ENCODE measurements at places on chromosomes 4 and X. TPM values are rescaled to one million over a fixed set of nuclear protein-coding genes. Genes with fewer than 3 reads are reported as not detected.

DCAF8L2 gene
- not detected for total RNA-seq

GRCh38 chr4:48345542-48345941 is 4.2 kb downstream of the SLAIN2 start:
- H3K36me3 ChIP-seq: no peaks in the 10 kb centered on the region
- no peak overlapping the region for H3K27ac ChIP-seq
- no peak for DNase-seq

RGS12 gene
- 44.6 TPM for total RNA-seq

- H3K27me3 ChIP-seq: no peaks in the 10 kb centered on the region
- H3K4me1 ChIP-seq: no peaks in the 10 kb centered on the region
- no peak for DNase-seq
- no peak overlapping the region for H3K4me3 ChIP-seq
These were observed 65.3 kb upstream of the EFNB1 start for GRCh38 chrX:68763481-68763880.

DNA sequence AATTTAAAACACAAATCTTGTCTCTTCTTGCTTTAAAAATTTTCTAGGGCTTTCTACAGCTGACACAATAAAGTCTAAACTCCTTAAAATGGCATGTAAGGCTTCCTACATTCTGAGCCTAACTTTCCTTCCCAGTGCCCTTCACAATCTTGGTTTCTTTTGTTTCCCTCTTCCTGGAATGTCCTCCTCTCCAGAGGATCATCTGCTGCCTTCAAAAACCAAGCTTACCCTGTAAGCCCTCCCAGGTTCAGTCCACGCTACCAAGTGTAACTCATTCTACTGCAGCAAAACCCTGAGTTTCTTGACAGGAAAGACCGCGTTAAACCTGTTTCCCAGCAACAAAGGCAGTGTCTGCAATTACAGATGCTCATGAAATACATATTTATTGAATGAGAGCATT is 91.3 kb downstream of the SHISA3 start:
- no peaks in the 10 kb centered on the region for H3K36me3 ChIP-seq
- H3K27ac ChIP-seq: no peak overlapping the region
- H3K4me3 ChIP-seq: no peak overlapping the region
- no peaks in the 10 kb centered on the region for H3K27me3 ChIP-seq
- H3K4me1 ChIP-seq: no peaks in the 10 kb centered on the region
- DNase-seq: no peak

DNA sequence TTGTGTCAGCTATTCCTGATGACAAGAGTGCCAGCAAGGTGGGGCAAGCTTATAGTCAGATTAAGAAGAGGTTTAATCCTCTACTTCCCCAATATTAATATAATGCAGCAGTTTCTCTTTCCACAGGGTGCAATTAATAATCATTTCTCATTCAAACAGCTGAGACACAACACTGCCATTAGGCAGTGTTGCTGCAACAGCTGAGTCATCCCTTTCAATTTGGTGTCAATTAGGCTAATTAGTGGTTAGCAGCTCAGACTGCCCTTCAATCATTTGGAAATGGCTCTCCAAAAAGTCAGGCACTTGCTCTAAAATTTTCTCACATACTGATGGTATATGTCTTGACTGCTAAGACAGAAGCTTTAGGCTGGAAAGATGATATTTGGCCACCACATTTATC is 265.7 kb upstream of the FAM241A start:
- no peak overlapping the region for H3K4me3 ChIP-seq
- H3K27ac ChIP-seq: no peak overlapping the region
- no peaks in the 10 kb centered on the region for H3K27me3 ChIP-seq

DNA sequence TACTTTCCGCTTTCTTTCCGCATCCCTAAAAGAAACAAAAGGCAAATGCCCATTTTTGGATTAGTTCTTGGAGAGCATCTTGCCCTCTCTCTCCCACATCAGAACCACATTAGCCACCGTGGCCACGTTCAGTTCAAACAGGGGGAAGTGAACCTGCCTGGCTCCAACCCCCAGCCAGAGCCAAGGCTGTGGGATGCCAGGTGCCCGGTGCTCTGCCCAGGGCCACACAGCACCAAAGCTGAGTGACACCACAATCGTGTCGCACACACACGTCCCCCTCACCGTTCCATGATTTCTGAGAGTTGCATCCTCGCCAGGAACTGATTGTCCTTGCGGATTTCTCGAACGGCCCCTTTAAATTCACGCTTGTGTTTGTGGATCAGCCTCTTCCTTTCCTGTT is 24.3 kb downstream of the NOP14 start:
- DNase-seq: no peak
- H3K27me3 ChIP-seq: no peaks in the 10 kb centered on the region
- H3K27ac ChIP-seq: no peak overlapping the region
- peaks cover 22% of the 10 kb centered on the region for H3K4me1 ChIP-seq
- H3K36me3 ChIP-seq: peaks cover 76% of the 10 kb centered on the region

ERAS gene
- total RNA-seq: 0.22 TPM

GRCh38 chrX:23813808-23814207 is 30.8 kb downstream of the SAT1 start:
- H3K27ac ChIP-seq: no peak overlapping the region
- DNase-seq: no peak
- H3K4me3 ChIP-seq: no peak overlapping the region
- peaks cover 4% of the 10 kb centered on the region for H3K27me3 ChIP-seq

DNA sequence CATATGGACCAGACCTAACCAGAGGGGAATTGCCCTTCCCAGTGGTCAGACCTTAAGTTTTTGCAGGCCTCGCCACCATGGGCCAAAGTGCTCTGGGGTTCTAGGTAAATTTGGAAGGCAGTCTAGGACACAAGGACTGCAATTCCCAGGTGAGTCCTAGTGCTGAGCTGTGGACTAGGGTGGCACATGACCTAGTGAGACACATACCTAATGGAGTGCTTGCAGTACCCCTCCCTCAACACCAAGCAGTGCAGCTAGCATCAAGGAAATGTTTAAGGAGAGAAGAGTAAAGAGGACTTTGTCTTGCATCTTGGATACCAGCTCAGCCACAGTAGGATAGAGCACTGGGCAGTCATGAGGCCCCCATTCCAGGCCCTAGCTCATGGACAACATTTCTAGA is 60.8 kb downstream of the BRCC3 start:
- no peak overlapping the region for H3K4me3 ChIP-seq
- no peaks in the 10 kb centered on the region for H3K36me3 ChIP-seq
- DNase-seq: no peak
- no peaks in the 10 kb centered on the region for H3K4me1 ChIP-seq

- H3K27me3 ChIP-seq: no peaks in the 10 kb centered on the region
- H3K4me1 ChIP-seq: no peaks in the 10 kb centered on the region
- no peaks in the 10 kb centered on the region for H3K36me3 ChIP-seq
- H3K27ac ChIP-seq: no peak overlapping the region
- no peak for DNase-seq
These were observed 116.3 kb upstream of the SFRP2 start for GRCh38 chr4:153905231-153905630.

DNA sequence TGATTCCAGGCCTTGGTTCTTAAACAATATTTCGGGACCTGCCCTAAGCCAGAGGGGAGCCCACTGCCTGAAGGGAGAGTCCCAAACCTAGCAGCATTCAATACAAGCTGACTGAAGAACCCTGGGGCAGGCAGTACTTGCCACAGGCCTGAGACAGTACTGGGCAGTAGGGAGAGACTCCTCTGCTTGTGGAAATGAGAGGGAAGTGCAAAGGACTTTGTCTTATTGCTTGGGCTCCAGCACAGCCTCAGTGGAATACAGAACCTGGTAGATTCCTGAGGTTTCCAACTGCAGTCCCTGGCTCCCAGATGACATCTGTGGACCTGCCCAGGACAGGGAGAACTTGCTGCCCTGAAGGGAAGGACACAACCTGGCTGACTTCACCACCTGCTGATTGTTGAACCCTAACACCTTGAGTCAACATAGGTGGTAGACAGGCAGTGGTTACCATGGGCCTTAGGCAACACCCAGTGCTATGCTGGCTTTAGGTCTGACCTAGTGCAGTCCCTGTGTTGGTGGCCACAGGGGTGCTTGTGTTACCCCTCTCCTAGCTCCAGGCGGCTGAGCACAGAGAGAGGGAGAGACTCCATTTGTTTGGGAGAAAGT is 20.3 kb upstream of the ABCG2 start:
- no peaks in the 10 kb centered on the region for H3K27me3 ChIP-seq
- no peak overlapping the region for H3K4me3 ChIP-seq
- H3K4me1 ChIP-seq: no peaks in the 10 kb centered on the region
- H3K27ac ChIP-seq: no peak overlapping the region

GRCh38 chr4:88879991-88880390 is 177.0 kb downstream of the FAM13A start:
- DNase-seq: no peak

GRCh38 chr4:23959396-23960148 is 69.7 kb upstream of the PPARGC1A start:
- H3K4me3 ChIP-seq: no peak overlapping the region
- no peaks in the 10 kb centered on the region for H3K36me3 ChIP-seq
- H3K4me1 ChIP-seq: no peaks in the 10 kb centered on the region
- no peak overlapping the region for H3K27ac ChIP-seq
- no peak for DNase-seq

TGIF2LX gene
- not detected for total RNA-seq

DNA sequence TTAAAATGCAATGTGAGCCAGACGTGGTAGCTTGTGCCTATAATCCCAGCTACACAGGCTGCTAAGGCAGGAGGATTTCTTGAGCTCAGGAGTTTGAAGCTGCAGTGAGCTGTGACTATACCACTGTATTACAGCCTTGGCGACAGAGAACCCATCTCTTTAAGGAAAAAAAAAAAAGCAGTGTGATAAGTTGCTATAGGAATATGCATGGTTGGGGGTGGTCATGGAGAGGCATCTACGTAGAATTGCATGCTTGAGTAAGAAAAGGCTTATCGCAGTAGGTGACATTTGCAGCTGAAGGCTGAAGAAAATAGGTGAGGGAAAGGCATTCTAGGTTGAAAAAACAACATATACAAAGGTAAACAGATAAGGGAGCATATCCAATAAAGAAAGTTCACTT is 4.1 kb downstream of the DIAPH2 start:
- peaks cover 17% of the 10 kb centered on the region for H3K27me3 ChIP-seq
- no peak overlapping the region for H3K27ac ChIP-seq
- no peak for DNase-seq
- H3K36me3 ChIP-seq: no peaks in the 10 kb centered on the region
- H3K4me1 ChIP-seq: peaks cover 11% of the 10 kb centered on the region

LANCL3 gene
- 2.1 TPM for total RNA-seq

DNA sequence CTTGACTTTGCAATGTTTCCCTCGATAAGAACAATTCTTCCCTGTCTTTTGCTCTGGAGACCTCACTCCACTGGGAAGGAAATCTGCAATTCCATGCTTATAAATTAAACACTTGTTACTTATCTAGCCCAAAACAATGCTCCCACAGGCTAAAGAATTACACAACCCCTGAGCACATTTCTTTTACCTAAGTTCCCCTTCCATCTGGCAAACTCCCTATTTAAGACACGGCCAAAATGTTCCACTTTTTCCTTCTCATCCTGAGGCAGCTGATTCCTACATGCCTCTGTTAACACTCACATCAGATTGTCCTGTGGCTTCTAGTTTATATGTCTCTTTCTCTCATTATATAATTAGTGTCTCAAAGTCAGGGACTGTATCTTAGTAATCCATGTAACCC is 211.7 kb downstream of the COX18 start:
- DNase-seq: no peak
- no peaks in the 10 kb centered on the region for H3K4me1 ChIP-seq
- H3K27ac ChIP-seq: no peak overlapping the region
- H3K4me3 ChIP-seq: no peak overlapping the region
- no peaks in the 10 kb centered on the region for H3K27me3 ChIP-seq
- H3K36me3 ChIP-seq: no peaks in the 10 kb centered on the region

GABRQ gene
- total RNA-seq: 6.4 TPM

DNA sequence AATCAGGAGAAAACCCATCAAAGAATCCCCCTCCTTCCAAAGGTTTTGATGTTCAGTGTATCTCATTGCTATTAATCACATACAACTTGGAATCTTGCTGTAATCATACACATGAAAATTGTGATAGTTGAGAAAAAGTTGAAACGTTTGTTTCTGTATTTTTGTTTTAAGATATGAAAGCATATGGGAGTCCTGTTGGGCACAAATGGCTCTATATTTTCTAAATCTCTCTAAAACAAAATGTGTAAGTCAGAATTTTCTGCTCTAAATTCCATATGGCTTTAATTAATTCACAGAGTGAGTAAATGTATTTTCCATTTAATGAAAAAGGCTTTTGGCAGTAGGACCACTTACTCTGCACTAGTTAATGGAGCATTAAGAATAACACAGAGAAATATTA is 140.2 kb downstream of the MOSPD2 start:
- no peaks in the 10 kb centered on the region for H3K36me3 ChIP-seq
- H3K4me1 ChIP-seq: no peaks in the 10 kb centered on the region
- H3K27me3 ChIP-seq: peaks cover 5% of the 10 kb centered on the region
- H3K27ac ChIP-seq: no peak overlapping the region

NAA11 gene
- total RNA-seq: not detected

DNA sequence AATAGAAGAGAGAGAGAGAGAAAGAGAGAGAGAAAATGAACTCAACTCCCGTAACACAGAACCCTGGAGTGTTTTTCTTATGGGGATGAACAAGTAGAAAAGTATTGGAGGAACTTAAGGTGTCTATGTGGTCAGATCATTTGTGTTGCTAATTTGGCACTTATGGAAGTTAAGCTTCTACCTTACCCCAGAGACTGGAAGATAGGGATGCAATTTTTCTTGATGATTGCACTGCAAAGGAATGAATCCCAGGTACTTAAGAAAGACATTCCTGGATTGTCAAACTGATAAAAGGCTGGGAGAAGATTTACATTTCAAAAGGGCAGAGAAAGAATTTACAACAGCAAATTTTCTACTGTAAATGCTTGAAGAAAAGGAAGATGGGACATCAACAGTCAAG is 57.2 kb downstream of the MAP9 start:
- H3K4me1 ChIP-seq: no peaks in the 10 kb centered on the region
- no peak overlapping the region for H3K27ac ChIP-seq
- DNase-seq: no peak
- H3K4me3 ChIP-seq: no peak overlapping the region
- no peaks in the 10 kb centered on the region for H3K36me3 ChIP-seq

DNA sequence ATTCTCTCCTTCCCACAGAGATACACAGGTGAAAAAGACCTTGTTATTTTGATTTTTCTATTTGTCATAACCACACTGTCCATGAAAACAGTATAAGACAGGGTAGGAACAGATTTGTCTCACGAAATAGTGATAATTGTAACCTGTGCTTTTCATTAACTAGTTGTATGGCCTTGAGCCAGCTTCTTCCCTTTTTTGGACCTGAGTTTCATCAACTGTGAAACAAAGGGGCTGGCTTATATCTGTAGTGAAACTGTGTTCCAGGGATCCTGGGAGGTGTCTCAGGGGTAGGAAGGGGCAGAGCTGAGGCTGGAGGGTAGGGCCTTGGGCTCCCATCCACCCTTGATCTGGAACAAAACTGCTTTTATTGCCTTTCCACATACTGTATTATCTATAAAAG is 50.9 kb downstream of the MED28 start:
- no peak for DNase-seq
- no peak overlapping the region for H3K4me3 ChIP-seq
- H3K4me1 ChIP-seq: no peaks in the 10 kb centered on the region
- no peaks in the 10 kb centered on the region for H3K27me3 ChIP-seq
- no peaks in the 10 kb centered on the region for H3K36me3 ChIP-seq
- H3K27ac ChIP-seq: no peak overlapping the region
